CD4-positive, alpha-beta T cell treated with Interferon alpha-2 for 1 hour (primary cell): ENCODE measurements at places on chromosomes 16 and 17.

GRCh38 chr16:15043344-15043743 is 12.5 kb downstream of the NTAN1 start:
- no peak for DNase-seq

DNA sequence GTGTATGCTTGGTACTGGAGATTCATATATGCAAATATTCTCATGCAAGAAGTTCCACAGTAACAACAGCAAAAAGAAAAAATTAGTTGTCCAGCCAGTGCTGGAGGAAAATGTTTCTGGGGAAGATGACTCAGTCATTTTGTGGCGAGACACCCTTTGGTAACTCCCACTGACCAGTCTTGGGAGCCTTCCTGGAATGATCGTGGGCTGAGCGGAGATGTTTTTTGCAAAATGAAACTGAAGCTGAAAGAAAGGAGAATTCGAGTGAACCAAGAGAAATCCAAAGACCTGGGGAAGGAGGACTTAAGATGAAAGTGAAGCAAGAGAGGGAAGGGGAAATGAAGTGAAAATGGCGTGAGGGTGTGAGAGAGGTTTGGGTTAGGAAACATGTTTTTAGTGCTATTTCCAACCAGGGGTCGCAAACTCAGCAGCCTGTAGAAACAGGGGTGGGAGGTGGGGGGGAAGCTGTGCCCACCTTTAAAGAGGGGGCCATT is 5.2 kb downstream of the ITPRIPL2 start:
- peak; percentile 43 for DNase-seq

GRCh38 chr17:79389896-79390295 is 221.0 kb downstream of the RBFOX3 start:
- DNase-seq = no peak

DNA sequence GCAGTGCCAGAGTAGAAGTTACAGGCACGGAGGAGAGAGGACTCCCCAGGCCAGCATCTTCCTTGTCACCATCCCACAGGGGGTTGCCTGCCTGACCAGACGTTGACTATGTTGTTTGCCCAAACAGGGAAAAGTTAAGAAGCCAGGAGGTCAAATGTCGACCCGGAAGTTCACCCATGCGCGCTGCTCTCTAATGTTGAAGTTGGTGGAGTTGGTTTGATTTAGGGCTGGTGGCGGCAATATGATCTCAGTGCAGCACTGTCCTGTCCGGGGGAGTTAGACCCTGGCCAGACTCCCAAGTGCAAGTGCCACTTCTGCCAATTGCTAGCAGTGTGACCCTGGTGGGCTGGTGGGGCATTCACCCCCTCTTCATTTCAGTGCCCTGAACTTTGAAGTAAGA is 30.4 kb downstream of the RGS9 start:
- no peak for DNase-seq

GRCh38 chr16:67763066-67763465 is 43.3 kb downstream of the RANBP10 start:
- DNase-seq = no peak
